ENCODE measurements at places on chromosomes 3 and 15.

DNA sequence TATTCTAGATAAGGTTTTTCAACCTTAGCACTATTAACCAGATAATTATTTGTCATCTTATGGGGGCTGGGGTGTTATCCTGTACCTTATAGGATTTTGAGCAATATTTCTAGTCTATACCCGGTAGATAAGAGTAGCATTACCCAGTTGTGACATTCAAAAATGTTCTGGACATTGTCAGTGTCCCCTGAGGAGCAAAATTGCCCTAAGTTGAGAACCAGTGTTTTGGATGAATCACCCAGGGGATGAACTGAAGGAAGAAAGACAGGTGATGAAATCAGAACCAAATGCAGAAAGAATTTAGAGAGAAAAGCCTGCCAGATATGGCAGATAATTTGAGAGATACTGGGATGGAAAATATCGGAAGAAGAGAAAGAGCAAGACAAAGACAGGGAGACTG is 58.2 kb downstream of the KCNH8 start:
- no peak for DNase-seq

GRCh38 chr3:160343132-160343531 is 55.9 kb downstream of the IFT80 start:
- peak; percentile 26 for DNase-seq

GRCh38 chr15:39106950-39107349 is 473.9 kb upstream of the THBS1 start:
- DNase-seq = no peak

GRCh38 chr15:46460431-46461094 is 825.7 kb downstream of the SQOR start:
- DNase-seq = no peak

DNA sequence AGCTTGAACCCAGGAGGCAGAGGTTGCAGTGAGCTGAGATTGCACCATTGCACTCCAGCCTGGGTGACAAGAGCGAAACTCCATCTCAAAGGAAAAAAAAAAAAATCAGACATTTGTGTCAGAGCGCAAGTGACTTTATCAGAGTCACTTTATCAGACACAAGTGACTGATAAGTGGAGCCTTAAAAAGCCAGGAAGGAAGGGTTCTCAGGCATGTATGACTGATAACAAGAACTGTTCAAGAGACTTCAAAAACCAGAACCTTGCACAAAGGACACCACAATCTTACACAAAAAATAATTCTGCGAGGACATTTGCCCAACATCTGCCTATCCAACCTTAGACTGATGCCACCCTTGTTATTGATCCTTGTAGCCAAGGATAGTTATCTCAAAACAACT is 13.3 kb upstream of the CFAP44 start:
- no peak for DNase-seq

All from epithelial cell of esophagus (primary cell).